ENCODE measurements at places on chromosomes 2 and 18.

DNA sequence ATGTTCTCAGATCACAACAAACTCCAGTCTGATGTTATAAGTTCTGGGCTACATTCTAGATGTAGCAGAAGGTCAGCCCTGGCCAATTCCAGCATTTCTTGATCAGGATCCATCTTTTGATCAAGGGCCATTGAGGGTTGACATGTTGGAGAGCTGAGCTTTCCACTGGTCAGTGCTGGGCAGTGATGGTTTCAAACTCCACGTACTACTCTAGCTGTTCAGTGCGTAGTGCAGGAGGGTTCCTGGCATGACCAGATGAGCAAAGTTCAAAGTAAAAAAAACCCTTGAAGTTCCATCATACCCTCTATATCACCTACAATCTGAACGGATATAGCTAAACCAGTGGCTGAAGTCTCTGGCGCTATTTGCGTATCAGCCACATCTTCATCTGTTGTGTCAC lies 210.4 kb upstream of the OSR1 start:
- DNase-seq = no peak

GRCh38 chr2:215003001-215003400 lies 135.4 kb downstream of the ABCA12 start:
- no peak for DNase-seq

- no peak for DNase-seq
Measured at GRCh38 chr2:235685024-235685721, 191.3 kb downstream of the AGAP1 start.

DNA sequence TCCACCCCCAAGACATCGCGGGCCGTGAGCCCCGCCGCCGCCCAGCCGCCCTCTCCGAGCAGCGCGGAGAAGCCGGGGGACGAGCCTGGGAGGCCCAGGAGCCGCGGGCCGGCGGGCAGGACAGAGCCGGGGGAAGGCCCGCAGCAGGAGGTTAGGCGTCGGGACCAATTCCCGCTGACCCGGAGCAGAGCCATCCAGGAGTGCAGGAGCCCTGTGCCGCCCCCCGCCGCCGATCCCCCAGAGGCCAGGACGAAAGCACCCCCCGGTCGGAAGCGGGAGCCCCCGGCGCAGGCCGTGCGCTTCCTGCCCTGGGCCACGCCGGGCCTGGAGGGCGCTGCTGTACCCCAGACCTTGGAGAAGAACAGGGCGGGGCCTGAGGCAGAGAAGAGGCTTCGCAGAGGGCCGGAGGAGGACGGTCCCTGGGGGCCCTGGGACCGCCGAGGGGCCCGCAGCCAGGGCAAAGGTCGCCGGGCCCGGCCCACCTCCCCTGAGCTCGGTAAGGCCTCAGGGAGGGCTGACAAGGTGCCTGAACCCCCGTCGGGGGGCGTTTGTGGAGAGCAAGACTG lies 14.2 kb downstream of the SPEG start:
- DNase-seq = no peak

- no peak for DNase-seq
Measured at GRCh38 chr2:8802741-8803140, 34.7 kb downstream of the KIDINS220 start.

- DNase-seq = no peak
Measured at GRCh38 chr2:144701259-144701658, 181.3 kb upstream of the ZEB2 start.

DNA sequence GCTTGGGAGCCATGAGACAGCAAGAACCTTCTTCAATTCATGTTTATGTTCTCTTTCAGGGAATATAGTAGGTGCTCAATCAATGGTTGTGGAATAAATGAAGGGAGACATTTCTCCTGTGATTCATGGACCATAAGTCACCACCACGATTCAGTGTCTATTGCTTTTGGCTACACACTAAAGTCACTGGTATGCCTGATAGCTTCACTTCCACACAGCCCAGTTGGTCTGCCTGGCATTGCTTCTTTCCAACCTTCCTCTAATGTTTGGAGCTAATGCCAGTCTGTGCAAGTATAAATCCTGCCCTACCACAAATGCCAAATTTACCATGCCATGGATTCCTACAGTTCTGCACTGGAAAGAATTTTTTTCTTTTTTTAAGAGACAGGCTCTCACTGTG lies 1.3 kb upstream of the CXCR1 start:
- DNase-seq = no peak

DNA sequence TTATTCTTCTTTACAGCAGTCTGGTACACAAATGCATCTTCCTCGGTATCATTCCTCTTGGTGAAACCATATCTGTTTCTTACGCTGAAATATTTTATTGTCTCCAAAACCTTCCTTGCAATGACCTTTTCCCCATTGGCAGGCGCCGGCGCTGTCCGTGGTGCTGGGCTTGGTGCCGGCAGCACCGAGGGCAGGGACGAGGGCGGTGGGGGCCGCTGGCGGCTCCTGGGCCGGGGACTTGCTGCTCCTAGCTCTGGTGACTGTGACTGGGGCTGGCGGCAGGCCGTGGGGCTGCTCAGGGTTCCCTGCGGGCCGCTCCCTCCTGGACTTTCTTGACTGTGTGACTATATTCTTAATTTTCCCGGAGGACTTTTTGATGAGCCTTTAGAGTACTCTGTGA lies 72.5 kb downstream of the GPR39 start:
- no peak for DNase-seq

DNA sequence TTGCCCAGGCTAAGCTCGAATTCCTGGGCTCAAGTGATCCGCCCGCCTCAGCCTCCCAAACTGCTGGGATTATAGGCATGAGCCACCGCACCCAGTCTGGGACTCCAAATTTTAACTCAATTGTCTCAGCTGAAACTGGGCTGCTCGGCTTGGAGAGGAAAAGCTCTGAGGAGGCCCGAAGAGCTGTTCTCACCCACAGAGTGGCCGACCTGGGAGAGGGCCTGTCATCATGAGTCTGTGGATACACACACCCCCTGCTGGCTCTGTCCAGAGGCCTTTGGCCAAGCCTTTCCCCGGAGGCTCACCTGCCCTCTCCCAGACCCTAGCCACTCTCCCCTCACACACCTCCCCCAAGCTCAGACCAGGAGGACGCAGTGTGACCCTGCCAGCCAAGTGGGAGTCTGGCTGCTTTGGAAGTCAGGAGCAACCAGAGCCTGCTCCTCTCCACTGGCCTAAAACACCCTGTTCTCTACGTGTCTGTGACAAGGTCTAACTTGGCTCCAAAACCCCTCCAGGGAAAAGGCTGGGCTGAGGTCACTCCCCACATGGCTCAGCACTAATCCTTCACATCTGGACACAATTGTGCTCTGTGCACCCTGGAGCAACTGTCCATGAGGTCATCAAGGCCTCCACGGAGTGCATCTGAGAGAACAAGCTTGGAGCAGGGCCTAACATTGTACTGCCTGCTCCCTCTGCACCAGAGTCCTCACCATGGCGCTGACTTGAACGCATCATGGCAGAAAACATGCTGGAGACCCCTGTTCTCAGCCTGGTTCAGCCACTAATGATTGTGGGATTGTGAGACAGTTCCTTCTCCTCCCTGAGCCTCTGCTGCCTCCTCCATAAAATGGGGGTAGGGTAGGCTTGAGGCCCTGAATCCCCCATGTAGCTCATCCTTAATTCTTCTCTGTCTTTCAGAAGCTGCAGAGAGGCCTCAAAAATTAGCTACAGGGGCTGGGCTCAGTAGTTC lies 49.9 kb upstream of the RAB6C start:
- DNase-seq = no peak

- DNase-seq = no peak
Measured at GRCh38 chr2:219293736-219294231, 14.6 kb downstream of the DNAJB2 start.

DNA sequence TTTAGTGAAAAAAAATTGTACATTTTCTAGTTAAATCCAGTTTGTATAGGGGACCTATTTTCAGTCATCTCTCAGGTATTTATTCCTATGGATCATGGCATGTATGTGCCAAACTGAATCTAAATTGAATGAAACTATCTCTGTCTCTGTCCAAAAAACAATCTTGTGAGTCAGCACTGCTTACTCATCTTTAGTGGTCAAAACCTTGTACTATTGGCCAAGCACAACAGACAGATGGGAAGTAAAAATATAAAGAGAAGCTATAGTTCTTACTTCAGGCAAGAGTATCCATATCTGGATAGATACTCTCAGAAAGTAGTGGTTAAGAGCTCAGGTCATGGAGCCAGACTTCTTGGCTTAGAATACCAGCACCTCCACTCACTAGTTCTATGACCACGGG lies 76.0 kb upstream of the KLHL14 start:
- DNase-seq = no peak

- peak; percentile 39 for DNase-seq
Measured at GRCh38 chr2:72745679-72746368, 80.0 kb downstream of the EXOC6B start.

- no peak for DNase-seq
Measured at GRCh38 chr2:235086481-235087184, 134.8 kb downstream of the SH3BP4 start.
